GM12864 (cell line): ENCODE measurements at places on chromosomes 7 and 10.

DNA sequence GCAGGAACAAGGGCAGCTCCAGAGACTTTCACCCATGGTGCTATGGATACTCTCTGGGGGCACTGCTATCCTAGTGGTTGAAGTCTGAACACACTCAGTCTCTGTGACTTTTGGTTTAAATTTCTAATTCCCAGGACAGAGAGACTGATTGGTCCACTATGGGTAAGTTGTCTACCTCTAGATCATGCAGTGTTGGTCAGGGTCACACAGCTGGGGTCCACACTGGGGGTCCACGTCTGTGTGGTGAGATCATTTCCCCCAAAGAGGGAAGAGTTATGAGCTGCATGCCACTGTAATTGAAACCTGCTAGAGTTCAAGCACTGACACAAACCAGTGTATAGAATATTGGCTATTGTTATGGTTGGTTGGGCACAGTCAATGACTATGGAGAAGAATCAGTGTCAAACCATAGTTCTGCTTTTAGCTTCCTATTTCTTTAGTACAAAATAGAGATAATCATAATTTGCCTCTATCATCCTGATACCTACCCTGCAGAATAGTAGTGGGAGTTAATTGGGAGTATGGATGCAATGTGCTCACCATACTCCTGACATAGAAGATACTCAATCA, 101.6 kb downstream of the PRTFDC1 start:
- no peak for DNase-seq

DNA sequence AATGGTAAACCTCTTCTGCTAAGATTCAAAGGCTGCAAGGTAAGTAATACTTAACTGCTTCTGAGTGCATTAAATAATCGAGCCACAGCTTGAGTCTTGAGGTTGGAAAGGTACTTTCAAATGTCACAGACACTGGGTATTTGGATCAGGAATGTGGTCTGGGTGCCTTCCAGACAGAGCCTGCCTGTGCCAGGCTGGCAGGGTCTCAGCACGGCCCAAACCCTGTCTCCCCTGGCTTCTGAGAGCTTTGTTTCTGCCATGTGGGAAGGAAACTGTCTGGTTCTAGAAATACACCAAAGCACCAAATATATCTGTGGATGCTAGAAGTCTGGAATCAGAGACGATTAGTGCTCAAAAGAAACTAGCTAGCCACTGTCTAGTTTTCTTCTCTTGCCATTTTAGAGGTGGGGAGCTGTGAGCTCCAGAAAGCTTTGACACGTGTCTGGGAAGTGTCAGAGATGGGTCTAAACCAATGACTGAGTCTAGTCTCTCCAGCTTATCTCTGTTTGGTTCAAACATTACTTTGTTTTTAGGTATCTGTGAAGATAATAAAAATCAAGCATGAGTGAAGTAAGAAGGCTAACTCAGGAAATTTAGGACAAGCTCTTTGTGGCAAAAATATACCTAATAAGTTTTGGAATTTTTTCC, 162.8 kb downstream of the CYP26A1 start:
- no peak for DNase-seq

GRCh38 chr7:152624228-152624627, 51.7 kb downstream of the XRCC2 start:
- no peak for DNase-seq

DNA sequence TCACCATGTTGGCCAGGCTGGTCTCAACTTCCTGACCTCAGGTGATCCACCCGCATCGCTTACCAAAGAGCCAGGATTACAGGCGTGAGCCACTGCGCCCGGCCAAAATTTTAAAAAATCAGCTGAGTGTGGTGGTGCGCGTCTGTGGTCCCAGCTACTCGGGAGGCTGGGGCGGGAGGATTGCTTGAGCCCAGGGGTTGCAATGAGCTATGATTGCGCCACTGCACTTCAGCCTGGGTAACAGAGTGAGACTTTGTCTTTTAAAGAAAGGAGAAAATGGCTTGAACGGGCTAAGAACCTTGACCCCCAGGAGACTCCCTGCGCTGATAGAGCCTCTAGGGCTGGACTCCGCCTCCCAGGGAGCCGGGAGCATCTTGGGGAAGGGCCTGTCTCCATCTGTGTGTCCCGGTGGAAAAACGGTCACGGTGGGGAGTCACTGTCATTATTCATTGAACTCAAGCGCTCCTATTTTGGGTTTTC, 760 bp upstream of the KCTD7 start:
- no peak for DNase-seq

- no peak for DNase-seq
Measured at GRCh38 chr7:44380831-44381493, 55.6 kb upstream of the CAMK2B start.

DNA sequence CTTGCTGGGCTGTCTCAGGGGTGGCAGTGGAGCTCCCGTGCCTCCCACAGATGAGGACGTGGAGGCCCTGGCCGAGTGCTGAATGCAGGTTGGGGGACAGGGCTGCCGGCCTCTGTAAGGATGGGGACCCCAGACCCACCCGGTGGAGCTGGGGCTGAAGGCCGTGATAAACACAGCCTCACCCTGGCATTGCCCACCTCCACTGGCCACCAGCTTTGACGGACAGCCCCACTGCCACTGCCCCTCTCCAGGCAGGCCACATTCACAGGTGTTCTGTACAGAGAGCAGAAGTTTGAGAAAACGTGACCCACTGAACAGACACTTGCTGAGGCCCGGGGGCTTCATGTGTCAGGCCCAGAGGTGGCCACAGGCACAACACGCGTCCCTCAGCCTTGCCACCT, 126.2 kb downstream of the LHPP start:
- no peak for DNase-seq

DNA sequence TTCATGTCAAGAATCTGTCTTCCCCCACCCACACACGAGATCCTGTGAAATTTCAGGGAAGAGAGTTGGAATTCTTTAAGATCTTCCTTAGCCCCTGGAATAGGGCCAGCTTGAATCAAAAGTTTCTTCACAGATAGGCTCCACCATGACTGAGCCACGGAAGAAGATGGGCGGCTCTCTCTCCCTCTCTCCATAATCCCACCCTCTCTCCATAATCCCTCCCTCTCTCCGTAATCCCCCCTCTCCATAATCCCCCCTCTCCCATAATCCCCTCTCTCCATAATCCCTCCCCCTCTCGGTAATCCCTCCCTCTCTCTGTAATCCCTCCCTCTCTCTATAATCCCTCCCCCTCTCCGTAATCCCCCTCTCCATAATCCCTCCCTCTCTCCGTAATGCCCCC, 20.4 kb downstream of the SHH start:
- no peak for DNase-seq

DNA sequence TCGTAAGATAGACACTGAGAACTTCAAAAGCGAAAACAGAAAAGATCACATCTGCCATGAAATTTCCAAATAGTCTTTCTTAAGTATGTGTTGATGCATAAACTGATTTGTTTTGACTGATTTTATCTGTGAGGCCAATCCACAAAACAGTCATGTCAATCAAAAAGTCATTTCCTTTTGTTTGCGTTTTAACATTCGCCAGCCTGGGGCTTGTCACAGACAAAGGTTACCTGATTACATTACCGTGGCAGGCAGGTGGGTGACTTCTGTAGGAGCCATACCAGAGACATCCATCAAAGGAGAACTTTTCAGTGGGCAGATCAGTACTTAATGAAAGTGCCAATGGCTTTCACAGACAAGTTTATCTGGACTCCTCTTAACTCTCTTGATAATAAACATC, 45.5 kb upstream of the BET1 start:
- no peak for DNase-seq

DNA sequence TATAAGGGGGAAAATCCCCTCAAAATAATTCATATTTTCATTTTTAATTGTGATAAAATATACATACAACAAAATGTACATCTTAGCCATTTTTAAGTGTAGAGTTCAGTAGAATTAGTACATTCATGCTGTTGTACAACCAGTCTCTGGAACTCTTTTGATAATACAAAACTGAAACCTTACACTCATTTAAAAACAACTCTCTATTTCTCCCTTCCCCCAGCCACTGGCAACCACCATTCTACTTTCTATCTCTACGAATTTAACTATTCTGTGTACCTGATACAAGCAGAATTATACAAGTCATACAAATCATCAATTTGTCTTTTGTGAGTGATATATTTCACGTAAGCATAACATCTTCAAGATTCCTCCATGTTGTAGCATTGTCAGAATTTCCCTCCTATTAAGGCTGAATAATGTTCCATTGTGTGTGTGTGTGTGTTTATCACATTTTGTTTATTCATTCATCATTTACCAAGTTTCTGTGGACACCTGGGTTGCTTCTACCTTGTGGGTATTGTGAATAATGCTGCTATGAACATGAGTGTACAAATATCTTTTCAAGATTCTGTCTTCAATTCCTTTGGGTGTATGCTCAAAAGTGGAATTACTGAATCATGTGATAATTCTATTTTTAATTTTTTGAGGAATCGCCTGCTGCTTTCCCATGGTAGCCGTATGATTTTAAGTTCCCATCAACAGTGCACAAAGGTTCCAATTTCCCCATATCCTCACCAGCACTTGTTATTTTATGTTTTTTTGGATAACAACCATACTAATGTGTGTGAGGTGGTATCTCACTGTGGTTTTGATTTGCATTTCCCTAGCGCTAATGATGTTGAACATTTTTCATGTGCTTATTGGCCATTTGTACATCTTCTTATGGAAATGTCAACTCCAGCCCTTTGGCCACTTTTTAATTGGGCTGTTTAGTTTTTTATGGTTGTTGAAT, 4.7 kb upstream of the EBLN1 start:
- DNase-seq = no peak

- no peak for DNase-seq
Measured at GRCh38 chr7:98869597-98870120, at the start of gene TMEM130. TMEM130 (minus strand) TSS chr7:98870014; CDS start chr7:98869861, 153 bp downstream.

GRCh38 chr7:78017591-78018100, 219.1 kb downstream of the PHTF2 start:
- DNase-seq = no peak

DNA sequence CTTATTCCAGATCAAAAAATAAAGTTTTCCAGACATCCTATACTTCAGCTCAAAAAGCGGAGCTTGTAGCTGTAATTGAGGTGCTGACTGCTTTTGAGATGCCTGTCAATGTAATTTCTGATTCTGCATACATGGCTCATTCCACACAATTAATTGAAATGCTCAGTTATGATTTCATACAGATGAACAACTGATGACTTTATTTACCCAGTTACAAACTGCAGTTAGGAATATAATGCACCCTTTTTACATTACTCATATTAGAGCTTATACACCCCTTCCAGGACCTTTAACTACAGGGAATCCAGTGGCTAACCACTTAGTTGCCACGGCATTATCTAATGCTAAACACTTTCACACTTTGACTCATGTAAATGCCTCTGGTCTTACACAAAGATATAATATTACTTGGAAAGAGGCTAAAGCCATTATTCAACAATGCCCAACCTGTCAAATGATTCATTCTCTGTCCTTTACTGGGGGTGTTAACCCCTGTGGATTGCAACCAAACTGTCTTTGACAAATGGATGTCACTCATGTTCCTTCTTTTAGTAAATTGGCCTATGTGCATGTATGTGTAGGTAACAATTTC, 147.3 kb downstream of the ZNF33B start:
- DNase-seq = no peak

DNA sequence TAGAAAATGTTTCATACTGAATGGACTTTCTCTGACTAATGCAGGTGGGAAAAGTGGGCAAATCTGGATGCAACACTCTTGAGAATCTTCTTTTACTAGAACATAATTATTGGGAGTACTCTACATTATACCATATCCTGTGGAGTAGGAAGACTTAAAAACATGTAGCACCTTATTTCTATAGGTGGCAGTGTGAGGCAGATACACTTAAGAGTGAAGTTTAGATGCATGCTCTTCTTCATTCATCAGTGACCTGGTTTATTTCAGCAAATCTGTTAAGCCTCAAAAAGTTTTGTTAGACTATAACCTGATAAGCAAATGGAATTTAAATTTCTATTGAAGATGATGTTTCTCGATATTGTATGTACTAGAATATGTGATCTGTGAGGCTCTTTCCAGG, 1087.1 kb upstream of the LRRN3 start:
- DNase-seq = no peak

GRCh38 chr7:2644562-2645273, 12.9 kb downstream of the TTYH3 start:
- DNase-seq = no peak

GRCh38 chr10:15244635-15245197, 76.2 kb upstream of the NMT2 start:
- no peak for DNase-seq

- no peak for DNase-seq
Measured at GRCh38 chr7:68800316-68800715, 798.0 kb upstream of the AUTS2 start.

- DNase-seq = no peak
Measured at GRCh38 chr10:76874176-76874575, 763.4 kb downstream of the KCNMA1 start.

DNA sequence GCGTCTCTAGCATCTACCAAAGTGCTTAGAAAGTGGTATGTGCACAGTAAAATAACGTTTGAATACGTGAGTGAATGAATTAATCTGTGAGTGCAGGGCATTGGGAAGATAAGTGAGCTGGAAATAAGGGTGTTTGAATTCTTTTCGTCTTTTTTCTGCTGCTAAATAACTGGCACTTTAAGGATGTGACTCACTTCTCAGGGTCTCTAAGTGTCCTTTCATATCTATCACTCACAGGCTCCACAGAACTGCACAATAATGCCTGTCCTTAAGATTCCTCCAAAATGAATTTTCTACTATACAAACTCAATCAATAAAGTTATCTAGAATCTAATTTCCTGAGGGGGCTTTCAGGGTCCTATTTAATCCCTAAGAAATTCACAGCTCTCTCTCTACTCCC, 3.2 kb upstream of the DGKB start:
- no peak for DNase-seq

- no peak for DNase-seq
Measured at GRCh38 chr7:73909051-73909941, 48.3 kb downstream of the TMEM270 start.

DNA sequence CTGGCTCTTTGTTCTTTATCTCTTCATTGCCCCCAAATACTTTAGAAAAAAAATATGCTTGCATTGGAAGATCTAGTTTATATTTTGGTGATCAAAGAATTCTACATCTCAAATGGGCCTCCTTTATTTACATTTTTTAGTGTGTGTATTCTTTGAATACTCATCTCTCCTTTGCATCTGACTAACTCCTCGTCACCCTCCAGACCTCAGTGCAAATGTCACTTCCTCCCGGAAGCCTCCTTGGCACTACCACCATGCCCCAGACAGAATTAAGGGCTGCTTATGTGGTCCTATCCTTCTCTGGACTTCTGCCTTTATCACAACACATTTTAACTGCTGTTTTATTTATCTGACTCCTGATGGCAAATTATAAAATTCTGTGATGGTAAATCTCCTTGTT, 52.0 kb upstream of the PPP1R3C start:
- DNase-seq = no peak
